ENCODE measurements at places on chromosomes 2 and 18. TPM values are rescaled to one million over a fixed set of nuclear protein-coding genes. Genes with fewer than 3 reads are reported as not detected.

DUSP19 gene
- 0.53 TPM for polyA plus RNA-seq

GRCh38 chr2:218984239-218985020, 554 bp downstream of the FEV start:
- no peak for DNase-seq

GRCh38 chr2:132415915-132416722, 486 bp upstream of the GPR39 start:
- DNase-seq: peak; percentile 72

DNA sequence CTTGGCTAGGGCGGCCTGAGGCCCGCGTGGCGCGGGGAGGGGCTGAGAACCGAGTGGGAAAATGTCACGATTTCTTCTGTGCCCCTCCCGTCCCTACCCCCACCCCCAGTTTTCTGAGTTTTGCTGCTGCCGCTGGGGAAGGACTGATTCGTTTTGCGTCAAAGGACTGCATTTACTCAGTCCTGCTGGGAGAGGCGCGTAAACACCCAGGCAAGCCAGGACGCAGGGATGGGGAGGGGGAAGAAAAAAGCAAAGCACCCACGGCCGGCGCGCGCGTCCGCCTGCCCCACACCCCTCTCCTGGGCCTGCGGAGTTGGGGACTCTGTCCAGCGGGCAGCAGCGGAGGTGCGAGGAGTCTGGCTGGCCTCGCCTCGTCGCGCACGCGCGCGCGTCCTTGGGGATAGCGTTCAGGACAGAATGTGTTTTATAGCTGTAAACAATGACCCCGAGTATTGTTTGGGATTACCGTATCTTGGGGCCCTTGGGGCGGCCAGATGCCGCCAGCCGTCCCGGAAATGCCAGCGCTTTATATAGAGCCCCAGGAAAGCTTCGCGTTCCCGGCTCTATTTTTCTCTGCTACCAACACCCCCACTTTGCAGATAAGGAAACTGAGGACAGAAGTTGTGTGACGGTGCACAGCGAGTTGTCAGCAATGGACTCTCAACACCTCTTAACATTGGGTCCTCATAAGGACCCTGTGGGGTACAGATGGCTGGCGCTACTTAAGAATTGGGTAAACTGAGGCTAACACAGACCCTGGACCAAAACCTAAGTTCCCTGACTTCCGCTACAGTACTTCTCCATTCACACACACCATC, 1.7 kb upstream of the FOSL2 start:
- peak; percentile 77 for DNase-seq

GRCh38 chr2:235091421-235091820, 139.6 kb downstream of the SH3BP4 start:
- DNase-seq: no peak

DSG1 gene
- polyA plus RNA-seq: 0.06 TPM

UGT1A5 gene
- not detected for polyA plus RNA-seq

DNA sequence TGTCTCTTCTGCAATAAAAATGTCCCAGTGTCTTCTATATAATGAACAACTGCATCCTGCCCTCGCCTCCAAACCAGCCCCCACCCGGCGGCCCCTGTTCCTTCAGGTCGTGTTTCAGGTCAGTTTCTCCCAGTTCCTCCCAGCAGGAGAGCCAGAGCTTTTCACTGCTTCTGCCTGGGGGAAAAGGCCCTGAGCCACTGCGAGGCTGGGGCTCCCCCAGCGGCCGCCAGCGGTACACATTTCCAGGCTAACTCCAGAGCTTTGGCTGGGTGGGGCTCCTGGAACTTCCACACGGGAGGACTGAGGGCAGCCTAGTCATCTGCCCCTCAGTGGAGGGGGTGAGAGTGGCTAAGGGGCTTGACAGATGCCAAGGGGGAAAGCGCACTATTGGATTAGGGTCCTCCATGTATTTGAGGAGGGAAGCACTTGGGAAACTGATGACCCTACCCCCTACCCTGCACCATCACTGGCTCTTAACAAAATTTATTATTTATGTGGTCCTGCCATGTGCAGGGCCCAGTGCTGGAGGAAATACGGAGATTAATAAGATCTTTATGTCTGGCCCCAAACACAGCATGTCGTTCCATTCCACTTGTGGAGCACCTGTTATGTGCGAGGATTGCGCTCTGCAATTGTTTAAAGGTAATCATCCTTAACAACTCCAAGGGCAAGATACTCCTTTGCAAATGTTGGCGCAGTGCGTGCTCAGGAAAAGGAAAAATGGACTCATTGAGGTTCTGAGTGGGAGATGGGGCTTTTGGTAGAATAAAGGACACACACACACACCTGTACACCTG, 17.3 kb upstream of the CYS1 start:
- DNase-seq: peak; percentile 84

UGT1A1 gene
- polyA plus RNA-seq: not detected

- DNase-seq: no peak
Observed at GRCh38 chr2:4130651-4131050, 427.3 kb downstream of the DCDC2C start.

GRCh38 chr2:98586551-98587140, 21.7 kb downstream of the COA5 start:
- DNase-seq: no peak

DNA sequence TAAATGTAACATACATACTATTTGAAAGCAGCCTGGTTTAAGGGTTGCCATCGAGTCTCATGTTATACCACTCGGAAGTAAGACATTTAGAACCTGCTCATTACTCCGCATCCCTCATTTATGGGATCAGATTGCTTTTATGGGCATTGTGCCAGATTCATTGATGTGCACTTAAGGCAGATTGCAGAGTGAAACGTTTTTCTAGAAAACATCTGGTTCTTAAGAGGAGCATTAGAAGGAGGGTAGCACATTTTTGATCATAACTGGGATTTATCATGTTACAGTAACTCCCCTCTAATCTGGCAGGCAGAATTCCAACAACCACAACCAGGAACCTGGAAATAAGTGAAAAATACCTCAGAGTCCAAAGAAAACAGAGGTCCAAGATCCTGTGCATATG, 74.2 kb upstream of the GALNT3 start:
- DNase-seq: no peak

TEX44 gene
- polyA plus RNA-seq: not detected

ASB18 gene
- not detected for polyA plus RNA-seq

PPP3R1 gene
- polyA plus RNA-seq: 5.5 TPM

- no peak for DNase-seq
Observed at GRCh38 chr2:19299032-19299431, 59.4 kb downstream of the OSR1 start.

- no peak for DNase-seq
Observed at GRCh38 chr18:48531908-48532307, 6.9 kb upstream of the CTIF start.

DNA sequence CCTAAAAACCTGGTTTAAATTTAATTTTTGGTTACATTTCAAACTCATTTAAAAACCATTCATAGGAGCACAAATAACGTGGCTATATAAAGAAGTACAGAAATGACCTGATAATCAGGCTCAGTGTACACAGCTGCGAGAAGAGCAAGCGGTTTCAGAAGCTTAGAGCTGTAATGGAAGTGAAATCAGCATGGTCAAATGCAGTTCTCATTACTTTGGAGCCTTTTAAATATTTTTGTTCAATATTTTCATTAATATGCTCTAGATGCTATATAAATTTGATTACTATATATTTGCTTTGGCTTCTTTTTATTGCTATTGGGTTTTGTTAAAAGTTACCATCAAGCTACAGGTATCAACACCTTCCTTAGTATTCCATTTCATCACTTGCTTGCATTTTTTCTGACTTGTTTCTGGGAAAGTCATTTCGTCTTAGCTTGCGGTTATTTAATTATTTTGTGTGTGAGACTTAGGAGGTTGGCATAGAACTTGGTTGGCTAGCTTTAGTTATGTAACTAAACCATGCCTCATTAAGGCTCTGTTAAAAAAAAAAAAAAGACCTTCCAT, 58.7 kb downstream of the AFTPH start:
- DNase-seq: no peak

CCDC148 gene
- 0.45 TPM for polyA plus RNA-seq

CROCC2 gene
- not detected for polyA plus RNA-seq

- no peak for DNase-seq
Observed at GRCh38 chr2:30708491-30709290, 98.6 kb downstream of the CAPN13 start.

DNA sequence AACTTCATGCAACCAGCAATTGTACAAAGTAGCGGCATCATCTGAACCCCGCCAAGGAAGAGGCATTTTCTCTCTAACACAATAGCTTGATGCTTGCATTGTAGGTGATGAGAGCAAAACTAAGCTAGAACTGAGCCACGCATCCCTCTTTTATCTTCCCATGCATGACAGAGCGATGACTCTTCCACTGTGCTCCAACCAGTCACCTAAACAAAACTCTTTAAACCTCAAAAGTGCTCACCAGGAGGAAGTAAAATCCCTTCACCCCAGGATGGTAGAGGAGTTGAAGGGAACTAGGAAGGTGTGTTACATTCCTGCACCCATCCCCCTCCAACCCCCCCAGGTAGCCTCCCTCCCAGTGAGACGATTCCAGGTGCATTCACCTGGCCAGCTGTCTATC, 59.7 kb upstream of the SALL3 start:
- DNase-seq: no peak

All from H1 (cell line).